ENCODE measurements at places on chromosomes 2 and 18. TPM values are rescaled to one million over a fixed set of nuclear protein-coding genes. Genes with fewer than 3 reads are reported as not detected.
A peak's percentile ranks its signal among the peaks of the same experiment; 100 is the strongest.

GRCh38 chr2:3587432-3587831 is 7.5 kb upstream of the COLEC11 start:
- no peak for DNase-seq

DNA sequence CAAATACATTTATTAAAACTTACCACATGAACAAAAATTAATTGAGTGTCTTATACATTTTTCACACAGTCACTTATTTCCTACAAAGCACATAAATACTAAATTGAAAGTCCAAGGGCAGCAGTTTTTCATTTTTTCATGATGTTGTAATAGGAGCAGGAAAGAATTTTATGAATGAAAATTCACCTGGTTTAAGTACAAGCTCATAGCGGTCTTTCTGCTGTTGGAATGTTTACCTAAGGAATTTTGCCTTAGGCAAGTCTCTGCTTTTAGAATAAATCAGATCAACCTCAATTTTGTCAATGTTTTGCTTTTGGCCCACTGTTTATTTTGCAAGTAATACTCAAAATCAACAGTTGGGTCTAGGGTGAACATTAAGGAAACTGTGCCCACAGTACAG is 40.0 kb downstream of the ETAA1 start:
- DNase-seq, result no peak

GRCh38 chr18:48698707-48699106 is 159.9 kb downstream of the CTIF start:
- no peak for DNase-seq

- no peak for DNase-seq
These were observed 198.4 kb upstream of the PARD3B start for GRCh38 chr2:204346906-204347305.

DNA sequence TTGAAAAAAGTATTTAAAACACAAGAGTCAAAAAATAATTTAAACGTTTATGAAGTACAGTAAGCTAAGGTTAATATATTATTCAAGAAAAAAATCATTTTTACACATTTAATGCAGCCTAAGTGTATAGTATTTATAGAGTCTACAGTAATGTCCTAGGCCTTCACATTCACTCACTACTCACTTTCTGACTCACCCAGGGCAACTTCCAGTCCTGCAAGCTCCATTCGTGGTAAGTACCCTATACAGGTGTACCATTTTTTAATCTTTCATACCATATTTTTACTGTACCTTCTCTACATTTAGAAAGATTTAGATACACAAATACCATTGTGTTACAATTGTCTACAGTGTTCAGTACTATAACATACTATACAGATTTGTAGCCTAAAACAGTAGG is 20.9 kb upstream of the RPRD1A start:
- no peak for DNase-seq

GRCh38 chr18:36850527-36851201 is 21.7 kb downstream of the KIAA1328 start:
- no peak for DNase-seq

GRCh38 chr18:62394006-62394763 is 69.1 kb downstream of the TNFRSF11A start:
- no peak for DNase-seq

- DNase-seq, result no peak
These were observed 858 bp downstream of the KCNS3 start for GRCh38 chr2:17879137-17879912.

GRCh38 chr2:98607104-98607503 is 1.2 kb downstream of the COA5 start:
- no peak for DNase-seq

GRCh38 chr18:14086458-14087231 is 45.6 kb downstream of the ZNF519 start:
- DNase-seq, result no peak

DNA sequence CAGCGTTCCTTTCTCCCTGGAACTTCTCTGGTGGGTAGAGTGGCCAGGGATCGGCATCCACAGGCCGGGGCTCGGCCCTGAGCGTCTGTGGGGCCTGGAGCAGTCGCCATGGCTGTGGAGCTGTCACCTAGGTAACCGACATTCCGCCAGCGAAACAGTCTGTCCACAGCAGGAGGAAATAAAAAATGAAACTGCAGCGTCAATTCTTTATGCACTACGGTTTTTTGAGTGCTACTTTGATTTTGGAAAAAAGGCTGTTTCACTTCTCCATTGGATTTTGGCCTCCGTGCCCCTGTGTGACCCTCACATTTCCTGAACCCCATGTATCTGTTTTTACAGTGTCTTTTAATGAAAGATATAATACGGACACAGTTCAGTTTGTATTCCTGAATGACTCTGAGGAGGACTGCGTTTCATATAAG is 163.4 kb downstream of the LDLRAD4 start:
- peak; percentile 77 for DNase-seq

DNA sequence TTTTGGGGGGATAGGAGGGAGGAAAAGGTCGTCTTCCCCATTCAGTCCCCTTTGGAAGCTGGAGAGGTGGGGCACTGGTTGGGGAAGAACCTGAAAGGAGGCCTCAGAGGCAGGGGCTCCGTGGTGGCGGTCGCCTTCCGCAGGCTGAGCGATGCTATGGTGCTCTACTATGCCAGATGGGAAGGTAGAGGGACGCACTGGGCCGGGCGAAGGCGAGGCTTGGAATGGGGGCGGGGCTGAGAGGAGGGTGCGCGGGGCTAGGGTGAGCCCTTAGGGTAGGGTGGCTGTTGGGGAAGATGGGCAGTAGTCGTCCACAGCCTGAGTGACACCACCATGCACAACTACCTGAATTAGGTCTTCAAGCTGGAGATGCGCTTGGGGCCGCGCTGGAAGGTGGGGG is 11.1 kb downstream of the ZAP70 start:
- no peak for DNase-seq

DNA sequence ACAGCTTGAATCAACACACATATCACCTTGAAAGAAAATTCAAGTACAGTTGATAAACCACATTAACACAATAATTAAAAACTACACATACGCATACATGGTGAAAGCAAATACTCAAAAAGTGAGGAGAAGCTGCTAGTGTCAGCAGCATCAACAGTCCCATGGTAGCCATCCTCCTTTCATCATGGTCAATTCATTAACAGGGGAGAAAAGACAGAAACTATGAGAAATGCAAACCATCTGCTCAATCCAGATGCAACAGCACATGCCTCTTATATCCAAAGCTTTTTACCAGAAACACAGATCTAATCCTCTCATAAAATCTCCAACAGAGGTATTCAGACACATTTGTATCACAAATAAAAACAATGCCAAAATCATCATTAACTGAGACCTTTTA is 81.9 kb upstream of the CHRNA1 start:
- DNase-seq, result no peak

DNA sequence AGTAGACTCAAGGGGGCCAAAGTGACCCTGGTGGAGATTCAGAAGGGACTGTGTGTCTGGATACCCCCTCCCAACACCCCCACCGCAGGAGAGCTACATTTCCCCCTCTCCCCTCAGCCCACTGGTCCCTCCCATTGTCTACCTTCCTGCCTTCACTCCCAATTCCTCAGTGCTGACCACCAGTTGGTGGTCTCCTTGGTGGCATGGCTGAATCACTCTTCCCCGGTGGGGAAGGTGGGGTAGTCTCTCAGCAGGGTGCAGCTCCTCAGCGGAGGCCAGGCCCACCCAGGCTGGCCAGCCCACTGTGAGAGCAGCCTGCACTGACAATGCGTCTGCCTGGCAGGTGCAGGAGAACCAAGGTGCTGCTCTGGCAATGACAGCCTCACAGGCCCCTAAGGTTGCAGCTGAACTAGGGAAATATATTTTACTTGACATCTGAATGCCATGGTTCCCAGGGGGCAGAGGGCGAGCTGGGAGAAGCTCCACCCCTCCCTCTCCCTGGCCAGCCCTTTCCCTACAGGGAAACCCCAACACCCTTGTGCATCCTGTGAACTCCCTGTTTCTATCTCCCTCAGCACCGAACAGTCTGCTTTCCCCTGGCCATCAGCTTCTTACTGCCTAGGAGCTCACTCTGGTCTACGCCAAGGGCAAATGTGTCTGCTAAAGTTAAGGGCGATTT is 62.6 kb upstream of the PAX8 start:
- no peak for DNase-seq

DNA sequence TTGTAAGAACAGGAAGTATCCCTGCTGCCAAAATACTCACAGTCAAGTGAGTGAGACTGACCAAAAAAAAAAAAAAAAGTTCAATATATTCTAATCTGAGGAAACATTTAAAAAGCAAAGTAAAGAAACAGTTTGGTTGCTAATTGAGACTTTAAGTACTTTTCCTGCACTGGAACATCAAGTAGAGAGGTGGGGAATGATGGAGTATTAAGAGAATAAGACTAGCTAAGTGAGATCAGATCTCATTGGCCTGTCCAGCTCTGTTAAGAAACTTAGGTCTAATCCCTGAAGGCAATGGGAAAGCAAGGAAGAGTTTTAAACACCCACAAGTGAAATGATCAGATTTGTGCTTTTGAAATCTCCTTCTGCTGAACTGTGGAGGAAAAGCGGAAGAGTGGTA is 27.8 kb upstream of the MAP4K3 start:
- no peak for DNase-seq

GRCh38 chr18:54558609-54559585 is 32.1 kb upstream of the DYNAP start:
- DNase-seq, result no peak

DNA sequence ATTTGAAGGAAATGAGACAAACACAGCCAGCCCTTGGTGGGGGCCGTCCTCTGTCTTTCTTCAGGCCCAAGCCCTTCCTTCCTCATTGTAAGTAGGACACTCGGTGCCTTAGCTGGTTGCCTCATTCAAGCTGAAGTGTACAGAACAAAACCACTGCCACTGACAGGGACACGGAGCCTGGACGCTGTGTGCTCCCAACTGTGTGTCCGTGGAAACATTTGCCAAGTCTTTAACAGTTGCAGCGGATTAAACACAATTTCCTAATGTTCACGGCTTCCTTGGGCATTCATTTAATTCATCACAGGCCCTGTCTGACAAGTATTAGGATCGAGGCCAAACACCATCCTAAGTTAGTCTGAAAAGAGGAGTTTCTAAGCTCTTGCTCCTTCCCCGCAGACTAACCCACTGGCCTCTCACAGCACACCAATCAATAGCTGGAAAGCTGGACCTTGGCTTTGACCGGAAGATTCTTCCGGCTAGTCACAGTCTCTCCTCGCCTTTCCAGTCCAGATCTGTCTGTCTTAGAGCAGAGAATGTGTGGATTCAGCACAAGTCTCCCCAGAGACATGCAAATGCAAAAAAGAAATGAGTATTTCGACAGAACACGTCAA is 68.7 kb upstream of the ACSL3 start:
- DNase-seq, result peak; percentile 79

GRCh38 chr2:98465456-98466226 is 21.0 kb downstream of the INPP4A start:
- peak; percentile 86 for DNase-seq

DNA sequence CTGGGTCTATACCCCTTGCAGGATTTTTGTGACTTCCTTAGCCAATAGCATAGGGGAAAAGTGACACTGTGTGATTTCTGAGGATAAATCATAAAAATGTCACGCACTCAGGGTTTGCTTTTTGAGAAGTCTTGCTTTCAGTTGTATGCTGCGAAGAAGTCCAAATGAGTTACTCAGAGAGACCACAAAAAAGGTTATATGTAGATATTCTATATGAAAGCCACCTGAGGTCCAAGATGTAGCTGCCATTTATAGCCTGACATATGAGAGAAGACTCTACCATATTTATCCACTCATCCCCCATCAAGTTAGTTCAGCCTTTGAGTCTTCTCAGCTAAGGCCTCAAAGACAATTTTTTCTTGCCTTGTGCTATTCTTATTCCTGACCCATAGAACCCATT is 488.3 kb upstream of the MAP2 start:
- DNase-seq, result no peak

DNA sequence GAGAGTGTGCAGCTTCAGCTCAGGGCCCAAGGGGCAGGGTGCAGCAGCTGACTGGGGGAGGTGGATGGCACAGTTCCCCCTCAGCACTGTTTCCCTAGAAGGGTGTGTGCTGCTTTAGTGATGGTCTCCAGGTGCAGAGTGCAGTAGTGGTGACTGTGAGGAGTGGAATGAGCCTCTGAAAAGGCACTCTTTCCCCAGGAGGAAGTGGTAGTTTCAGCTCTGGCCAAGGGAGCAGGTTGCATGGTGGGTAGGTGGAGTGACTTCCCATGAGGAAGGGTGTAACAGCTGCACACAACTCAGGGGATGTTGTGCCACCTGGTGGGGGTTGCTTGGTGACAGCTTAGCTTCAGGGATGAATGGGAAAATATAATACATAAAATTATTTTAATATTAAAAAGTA is 251.5 kb upstream of the NXPH2 start:
- no peak for DNase-seq

- no peak for DNase-seq
These were observed 44.5 kb downstream of the THNSL2 start for GRCh38 chr2:88214631-88215030.

DNA sequence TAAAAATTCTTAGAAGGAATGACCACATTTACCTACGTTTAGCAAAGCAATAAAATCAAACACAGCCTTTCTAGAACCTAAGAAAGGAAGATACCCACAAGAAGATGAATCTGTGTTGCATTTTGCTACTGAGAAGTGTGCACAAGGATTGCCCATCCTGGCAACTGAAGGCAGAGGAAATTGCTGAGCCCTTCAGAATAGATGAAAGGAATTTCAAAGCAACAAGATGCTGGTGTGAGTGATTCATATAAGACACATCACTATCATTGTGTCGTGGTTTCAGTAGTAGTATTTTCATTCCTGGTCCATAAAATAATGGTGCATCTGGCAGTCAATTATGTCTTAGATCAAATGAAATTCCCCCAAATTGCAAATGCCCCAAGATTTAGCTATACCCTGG is 48.4 kb upstream of the ANKRD44 start:
- DNase-seq, result no peak

- no peak for DNase-seq
These were observed 25.6 kb upstream of the PRLH start for GRCh38 chr2:237540823-237541222.

DNA sequence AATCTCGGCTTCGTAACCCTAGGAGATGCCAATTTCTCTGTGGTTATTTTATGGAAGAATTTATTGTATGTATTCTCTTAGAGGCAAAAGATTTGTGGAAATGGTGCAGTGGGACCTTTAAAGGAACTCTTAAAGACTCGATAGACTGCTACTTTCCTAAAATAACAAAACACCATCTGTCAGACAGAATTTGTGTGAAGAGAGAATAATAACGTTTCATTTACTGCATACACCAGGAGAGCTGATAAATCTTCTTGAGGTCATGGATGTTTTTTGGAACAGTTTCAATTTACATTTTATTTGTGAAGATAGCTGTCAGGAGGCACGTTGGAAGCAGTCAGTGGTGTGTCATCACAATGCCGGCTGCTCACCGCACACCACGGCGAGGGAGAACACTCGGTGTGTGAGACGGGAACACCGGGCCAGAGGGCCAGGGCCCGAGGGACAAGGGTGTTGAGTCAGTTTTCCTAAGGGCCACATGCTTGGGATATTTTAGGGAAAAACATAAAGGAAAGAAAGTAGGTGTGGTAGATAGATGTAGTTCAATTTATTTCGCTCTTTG is 1681.0 kb upstream of the DDX18 start:
- no peak for DNase-seq

FER1L5 gene
- total RNA-seq, result 0.08 TPM

DOK1 gene
- total RNA-seq, result 3.9 TPM

CERKL gene
- 0.11 TPM for total RNA-seq

LYPD1 gene
- 3.3 TPM for total RNA-seq

GREB1L gene
- total RNA-seq, result 16.2 TPM

Data from cardiac septum (tissue), 1 donor.